Esophagus muscularis mucosa (tissue), 4 donors: ENCODE measurements at places on chromosomes 5 and 9. TPM values are rescaled to one million over a fixed set of nuclear protein-coding genes. Genes with fewer than 3 reads are reported as not detected.

The SLC6A7 gene
- not detected for total RNA-seq

The PDE6A gene
- not detected for total RNA-seq

The RNF14 gene
- 94.1 TPM for total RNA-seq

The TMEM252 gene
- total RNA-seq, result 0.34 TPM

The SNCAIP gene
- 4.2 TPM for total RNA-seq

The CCNJL gene
- total RNA-seq, result 2.5 TPM

The CPLANE1 gene
- 17.6 TPM for total RNA-seq

The TRAF1 gene
- total RNA-seq, result 7.1 TPM

The SPINK6 gene
- not detected for total RNA-seq

The CBY3 gene
- not detected for total RNA-seq

The AGXT2 gene
- not detected for total RNA-seq

The CTNNAL1 gene
- 77.7 TPM for total RNA-seq

The ADAMTS19 gene
- 8.5 TPM for total RNA-seq

The SARDH gene
- total RNA-seq, result 0.52 TPM

The TAF11L10 gene
- not detected for total RNA-seq

The SLC27A6 gene
- 77.1 TPM for total RNA-seq

The POMT1 gene
- total RNA-seq, result 22.6 TPM

The CLTB gene
- 220 TPM for total RNA-seq

The FGF10 gene
- 3.7 TPM for total RNA-seq

The SGCD gene
- total RNA-seq, result 31.0 TPM

The CD180 gene
- total RNA-seq, result 0.65 TPM

The SPATA9 gene
- not detected for total RNA-seq

The OR1J2 gene
- total RNA-seq, result not detected
